ENCODE measurements at places on chromosomes 11 and 22. TPM values are rescaled to one million over a fixed set of nuclear protein-coding genes. Genes with fewer than 3 reads are reported as not detected.

DNA sequence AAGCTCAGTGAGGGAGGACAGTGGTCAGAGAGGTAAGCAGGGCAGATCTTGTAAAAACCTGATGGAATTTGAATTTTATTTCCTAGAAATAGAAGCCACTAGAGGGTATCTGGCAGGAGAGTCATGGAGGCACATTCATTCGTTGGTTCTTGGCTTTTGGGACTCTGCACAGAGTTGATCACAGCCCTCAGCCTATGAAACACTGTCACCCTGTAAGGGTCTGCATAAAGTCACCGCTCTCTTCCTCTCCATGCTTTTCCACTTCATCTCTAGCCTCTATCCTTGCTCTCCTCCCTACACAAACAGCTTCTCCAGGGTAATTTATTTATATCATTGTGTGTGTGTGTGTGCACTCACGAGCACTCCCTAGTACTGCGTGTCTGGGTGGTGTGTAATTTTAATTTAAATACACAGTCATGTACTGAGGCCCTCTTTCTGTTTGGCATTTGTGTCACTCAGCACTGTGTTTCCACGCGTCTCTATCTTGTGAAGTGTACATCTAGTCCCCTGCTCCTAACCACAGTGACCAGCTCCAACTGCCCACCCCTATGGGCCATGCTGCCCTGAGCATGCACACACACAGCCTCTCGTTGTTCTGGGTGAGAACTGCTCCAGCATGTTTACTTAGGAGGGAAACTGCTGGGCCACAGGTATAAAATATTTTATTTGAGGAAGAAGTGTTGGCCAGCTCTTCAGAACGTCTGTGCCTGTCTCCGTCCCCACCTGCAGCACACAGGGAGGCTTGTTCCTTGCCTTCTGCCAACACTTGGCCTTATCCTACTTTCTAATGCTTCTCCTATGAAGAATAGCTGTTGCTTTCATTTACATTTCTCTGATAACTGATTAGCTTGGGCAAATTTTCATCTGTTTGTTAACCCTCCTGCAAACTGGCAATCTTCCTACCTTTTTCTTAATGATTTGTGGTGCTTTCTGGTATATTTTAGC is 4.5 kb downstream of the KCNQ1OT1 start:
- DNase-seq, result peak; percentile 2

DNA sequence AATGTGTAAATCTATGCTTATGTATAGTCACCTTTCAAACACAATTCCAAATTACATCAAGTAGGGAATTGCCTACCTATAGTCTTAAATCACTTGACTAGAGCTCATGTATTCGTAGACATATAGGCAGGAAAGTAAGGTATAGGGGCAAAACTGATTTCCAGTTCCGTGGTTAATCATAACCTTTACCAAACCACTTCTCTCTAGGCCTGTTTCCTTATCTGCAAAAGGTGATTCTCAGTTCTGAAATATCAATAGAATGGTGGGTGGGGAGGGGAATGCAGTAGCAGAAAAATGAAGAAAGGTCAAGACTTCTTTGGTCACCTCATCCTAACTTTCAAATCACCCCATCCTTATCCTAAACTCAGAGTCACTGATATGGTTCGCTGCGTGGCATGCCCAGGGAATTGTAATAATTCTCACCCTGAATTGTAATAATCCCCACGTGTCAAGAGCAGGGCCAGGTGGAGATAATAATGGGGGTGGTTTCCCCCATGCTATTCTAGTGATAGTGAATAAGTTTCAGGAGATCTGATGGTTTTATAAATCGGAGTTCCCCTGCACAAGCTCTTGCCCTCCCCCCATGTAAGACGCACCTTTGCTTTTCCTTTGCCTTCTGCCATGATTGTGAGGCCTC is 1.9 kb upstream of the ANO5 start:
- DNase-seq, result no peak

GRCh38 chr11:115721296-115721995 is 217.2 kb upstream of the CADM1 start:
- DNase-seq, result no peak

DNA sequence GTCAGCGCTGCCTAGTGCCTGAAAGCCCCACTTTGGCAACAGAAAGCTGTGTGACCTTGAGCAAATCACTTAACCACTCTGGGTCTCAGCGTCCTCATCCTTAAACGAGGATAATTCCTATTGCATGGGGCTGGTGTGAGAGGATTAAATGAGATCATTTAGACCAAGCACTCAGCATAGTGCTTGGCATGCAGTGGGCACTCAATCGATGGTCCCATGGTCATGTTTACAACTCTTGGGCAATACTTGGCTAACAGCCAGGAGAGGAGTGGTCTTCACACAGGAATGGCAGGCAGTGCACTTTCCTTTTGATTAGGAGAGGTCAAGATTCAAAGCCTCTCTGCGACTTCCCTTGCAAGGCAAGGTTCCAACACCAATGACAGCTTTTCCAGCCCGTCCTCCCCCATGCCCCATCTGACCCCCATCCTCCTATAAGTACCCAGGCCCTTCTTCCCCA is 14.1 kb downstream of the TNKS1BP1 start:
- no peak for DNase-seq

DNA sequence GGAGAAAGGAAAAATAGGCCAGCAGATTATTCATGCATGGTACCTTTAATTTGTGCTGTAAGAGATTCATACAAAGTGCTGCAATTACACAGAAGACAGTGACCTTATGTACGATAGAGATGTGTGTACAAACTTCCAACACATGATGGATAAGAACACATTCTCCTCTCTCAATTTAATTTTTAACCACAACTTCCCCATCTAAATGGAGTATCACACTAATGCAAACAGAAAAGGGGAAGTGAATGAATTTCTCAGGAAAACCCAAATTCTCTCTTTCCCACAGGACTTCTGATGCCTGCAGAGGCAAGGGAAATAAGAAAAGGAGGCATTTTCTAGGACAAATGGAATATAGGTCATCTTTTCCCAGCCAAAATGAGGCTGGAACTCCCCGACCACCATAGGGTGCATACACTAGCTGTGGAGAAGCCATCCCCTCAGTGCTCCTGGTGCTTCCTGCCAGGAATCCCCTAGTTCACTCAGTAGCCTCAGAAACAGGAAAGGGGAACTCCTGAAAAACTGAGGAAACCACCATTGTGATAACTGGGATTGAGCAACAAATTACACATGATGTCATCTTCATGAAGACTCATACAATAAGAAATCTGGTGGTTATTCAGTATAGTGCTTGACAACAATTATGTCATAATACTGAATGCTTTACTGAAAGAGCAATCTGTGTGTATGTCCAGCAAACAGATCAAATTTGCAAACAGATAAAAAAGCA is 22.4 kb downstream of the MMP10 start:
- no peak for DNase-seq

GRCh38 chr11:36390963-36391471 is 94.9 kb downstream of the PRR5L start:
- DNase-seq, result no peak

- DNase-seq, result no peak
Measured at GRCh38 chr11:126398296-126398695, 42.8 kb downstream of the ST3GAL4 start.

DNA sequence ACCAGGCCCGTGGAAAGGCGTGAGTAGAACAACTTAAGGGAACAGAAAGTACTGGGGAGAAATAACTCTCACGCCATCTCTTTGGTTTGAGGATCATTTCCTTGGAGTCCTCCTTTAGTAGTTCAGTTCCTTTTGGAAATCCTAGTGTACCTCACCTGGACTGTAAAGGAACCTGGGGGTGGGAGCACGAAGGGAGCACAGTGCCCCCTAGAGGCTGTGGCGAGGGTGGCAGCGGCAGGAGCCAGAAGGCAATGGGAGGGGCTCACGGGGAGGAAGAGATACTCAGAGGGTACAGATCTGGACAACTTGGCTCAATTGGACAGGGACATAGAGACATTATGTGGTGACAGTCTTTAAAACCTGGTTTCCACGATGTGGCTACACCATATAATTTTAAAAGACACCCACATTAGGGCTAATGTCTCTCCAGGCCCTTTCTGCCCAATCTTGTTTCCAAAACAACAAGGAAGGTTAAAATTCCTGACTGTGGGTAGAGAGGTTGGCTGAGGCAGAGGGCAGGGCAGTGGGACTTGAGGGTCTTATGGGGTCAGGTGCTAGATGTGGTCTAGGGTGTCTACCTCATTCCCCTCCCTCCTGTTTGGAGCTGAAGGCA is 87.0 kb downstream of the CSNK2A3 start:
- DNase-seq, result no peak

GRCh38 chr11:100984668-100985067 is 144.9 kb downstream of the PGR start:
- DNase-seq, result no peak

DNA sequence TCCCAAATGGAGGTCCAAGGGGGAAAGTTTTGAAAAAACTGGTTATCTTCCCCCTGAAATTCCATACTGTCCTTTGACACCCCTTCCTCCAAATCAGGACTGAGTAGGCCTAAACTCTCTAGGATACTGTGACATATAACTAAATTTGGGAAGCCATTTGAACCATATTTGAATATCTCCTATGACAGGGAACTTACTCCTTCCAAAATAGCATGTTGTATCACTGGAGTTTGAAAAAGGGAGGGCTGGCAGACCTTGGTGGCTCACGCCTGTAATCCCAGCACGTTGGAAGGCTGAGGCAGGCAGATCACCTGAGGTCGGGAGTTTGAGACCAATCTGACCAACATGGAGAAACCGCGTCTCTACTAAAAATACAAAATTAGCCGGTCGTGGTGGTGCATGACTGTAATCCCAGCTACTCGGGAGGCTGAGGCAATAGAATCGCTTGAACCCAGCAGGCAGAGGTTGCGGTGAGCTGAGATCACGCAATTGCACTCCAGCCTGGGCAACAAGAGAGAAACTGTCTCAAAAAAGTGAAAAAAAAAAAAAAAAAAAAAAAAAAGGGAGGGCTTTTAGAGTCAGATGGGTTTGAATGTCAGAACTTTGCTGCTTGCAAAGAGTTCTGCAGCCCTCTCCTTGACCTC is 42.4 kb downstream of the PIK3C2A start:
- DNase-seq, result no peak

DNA sequence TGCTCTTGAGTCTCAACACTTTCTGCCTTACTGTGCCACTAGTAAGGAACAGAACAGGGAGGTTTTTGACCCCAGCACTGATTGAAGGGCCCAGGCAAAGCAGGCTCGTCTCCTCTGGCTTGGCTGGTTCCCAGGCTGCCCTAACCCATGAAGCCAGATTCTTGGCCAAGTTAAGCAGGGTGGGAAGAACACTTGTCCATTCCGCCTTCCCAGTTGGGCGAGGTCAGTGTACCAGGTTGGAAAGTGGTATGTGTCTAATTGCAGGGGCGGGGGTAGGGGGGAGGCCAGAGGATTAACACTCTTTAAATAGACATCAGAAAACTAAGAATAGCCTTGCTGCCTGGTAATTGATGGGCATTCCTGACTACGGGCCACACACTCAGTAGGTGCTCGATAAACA is 14.4 kb downstream of the TIMP3 start:
- DNase-seq, result peak; percentile 72

DNA sequence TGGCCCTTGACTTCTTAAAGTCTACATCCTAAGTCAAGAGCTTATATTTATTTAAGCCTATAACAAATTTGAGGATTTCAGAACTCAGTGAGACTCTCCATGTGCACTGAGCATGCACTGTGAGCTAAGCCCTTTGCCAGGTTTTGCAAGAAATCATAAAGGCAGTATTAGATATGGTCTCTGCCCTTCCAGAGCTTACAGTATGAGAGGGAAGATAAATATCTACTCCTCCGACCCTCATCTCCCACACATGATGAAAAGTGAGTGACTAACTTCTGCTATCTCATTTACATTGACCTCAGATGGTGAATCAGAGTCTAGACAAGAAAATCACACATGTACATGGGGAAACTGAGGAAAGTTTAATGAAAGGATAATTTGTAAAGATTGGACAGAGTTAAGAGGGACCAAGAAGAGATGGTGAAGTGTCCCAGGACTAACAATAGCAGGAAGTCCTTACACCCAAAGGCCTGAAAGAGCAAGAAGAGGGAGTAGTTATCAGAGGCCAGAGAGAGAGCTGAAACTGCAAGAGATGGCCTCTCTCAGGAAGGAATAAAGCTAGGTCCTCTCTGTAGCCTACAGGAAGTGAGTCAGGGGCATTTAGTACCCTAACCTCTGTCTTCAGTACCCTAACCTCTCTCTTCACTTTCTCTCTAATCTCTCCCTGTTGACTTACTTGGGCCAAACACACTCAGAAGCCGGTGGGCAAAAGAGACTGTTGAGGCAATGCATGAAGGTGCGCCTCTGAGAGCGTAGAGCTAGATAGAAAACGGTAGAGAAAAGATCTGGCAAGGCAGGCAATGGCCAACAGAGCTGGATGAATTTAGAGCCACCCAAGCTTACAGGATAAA is 23.0 kb upstream of the BLID start:
- no peak for DNase-seq

GRCh38 chr11:299951-300735 is 817 bp upstream of the IFITM5 start:
- peak; percentile 15 for DNase-seq

GRCh38 chr22:43346521-43346929 is 3.4 kb upstream of the SCUBE1 start:
- DNase-seq, result peak; percentile 67

- DNase-seq, result peak; percentile 80
Measured at GRCh38 chr22:39185601-39186012, 33.1 kb upstream of the CBX7 start.

GRCh38 chr11:134372961-134373360 is 39.1 kb downstream of the B3GAT1 start:
- no peak for DNase-seq

GRCh38 chr11:22521226-22521625 is 104.4 kb downstream of the FANCF start:
- no peak for DNase-seq

- DNase-seq, result no peak
Measured at GRCh38 chr11:57124917-57125316, 56.8 kb upstream of the LRRC55 start.

- DNase-seq, result no peak
Measured at GRCh38 chr11:85040166-85040565, 587.0 kb downstream of the DLG2 start.

The CRACR2B gene
- total RNA-seq, result 23.2 TPM

The NLRP6 gene
- not detected for total RNA-seq

The LTO1 gene
- total RNA-seq, result 8.9 TPM

The GRM5 gene
- total RNA-seq, result not detected

The PTGDR2 gene
- total RNA-seq, result 2.3 TPM

The MYBPC3 gene
- 2,538 TPM for total RNA-seq

The CDC42EP2 gene
- total RNA-seq, result 11.3 TPM

The DRICH1 gene
- total RNA-seq, result not detected

The ZNF70 gene
- 4.0 TPM for total RNA-seq

The TREH gene
- total RNA-seq, result not detected

The FAM227A gene
- total RNA-seq, result 1.0 TPM

The GLB1L3 gene
- not detected for total RNA-seq

All from left ventricle myocardium inferior (tissue), 1 donor.